ENCODE measurements at places on chromosomes 3 and 15.

DNA sequence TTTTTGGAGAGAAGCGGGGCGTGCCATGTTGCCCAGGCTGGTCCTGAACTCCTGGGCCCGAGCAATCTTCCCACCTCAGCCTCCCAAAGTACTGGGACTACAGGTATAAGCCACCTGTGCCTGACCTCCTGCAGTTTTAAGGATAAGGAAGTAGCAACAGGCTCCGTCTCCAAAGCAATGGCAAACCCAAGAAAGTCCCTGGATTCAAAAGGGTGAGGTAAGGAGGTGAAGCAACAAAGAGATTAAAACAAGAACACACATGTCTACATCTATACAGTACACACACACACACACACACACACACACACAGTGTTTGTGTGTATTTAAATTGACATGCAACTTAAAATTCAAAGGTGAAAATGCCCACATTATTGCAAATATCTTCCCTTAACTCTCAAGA is 58.9 kb downstream of the ABCC5 start:
- no peak for DNase-seq

DNA sequence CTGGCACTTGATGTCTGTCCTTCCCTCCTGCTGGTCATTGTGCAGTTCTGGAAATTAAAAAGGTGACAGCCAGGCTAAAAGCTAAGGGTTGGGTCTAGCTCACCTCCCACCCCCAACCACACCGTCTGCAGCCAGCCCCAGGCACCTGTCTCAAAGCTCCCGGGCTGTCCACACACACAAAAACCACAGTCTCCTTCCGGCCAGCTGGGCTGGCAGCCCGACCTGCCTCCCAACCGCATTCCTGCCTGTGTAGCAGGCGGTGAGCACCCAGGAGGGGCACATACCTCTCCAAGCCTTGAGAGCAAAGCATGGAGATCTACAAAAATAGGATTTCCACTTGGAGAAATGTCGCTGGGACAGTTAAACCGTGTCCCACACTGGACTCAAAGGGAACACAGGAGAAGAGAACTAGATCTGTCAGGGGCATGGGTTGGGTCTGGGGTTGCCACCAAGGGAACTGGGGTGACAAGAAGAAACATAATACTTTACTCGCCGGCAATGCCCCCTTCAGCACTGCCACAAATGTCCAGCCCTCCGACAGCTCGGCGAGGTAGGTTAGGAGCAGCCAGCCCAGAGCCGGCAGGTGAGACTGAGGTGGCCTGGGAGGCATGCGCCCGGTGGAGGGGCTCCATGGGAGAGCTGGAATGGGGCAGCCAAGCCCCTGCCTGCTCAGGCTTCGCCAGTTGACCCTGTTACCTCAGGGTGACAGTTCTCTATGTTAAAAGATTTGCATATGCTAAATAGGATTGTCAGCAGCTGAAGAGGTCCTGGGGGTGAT is 52.2 kb downstream of the EXOG start:
- DNase-seq, result no peak

DNA sequence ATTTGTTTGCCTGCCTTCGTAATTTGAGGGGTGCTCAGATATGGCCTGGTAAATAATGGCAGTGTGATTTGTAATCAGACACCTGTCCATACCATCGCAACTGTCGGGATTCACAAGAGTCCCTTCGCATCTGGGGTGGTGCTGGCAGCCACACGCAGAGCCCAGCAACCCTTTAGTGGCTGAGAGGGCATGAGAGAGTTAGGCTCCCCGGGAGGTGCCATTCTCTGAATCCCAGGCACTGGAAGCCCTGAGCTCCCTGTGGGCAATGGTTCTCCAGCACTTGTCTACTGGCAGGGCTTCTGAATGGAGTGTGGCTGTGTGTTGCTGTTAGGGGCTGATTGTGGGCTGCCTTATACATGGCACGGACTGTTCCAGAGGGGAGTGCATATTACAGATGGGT is 230.1 kb downstream of the EBLN2 start:
- DNase-seq, result no peak

GRCh38 chr3:72004749-72005292 is 219.9 kb upstream of the PROK2 start:
- DNase-seq, result no peak
